ENCODE measurements at places on chromosomes 3 and 15.
A peak's percentile ranks its signal among the peaks of the same experiment; 100 is the strongest.

DNA sequence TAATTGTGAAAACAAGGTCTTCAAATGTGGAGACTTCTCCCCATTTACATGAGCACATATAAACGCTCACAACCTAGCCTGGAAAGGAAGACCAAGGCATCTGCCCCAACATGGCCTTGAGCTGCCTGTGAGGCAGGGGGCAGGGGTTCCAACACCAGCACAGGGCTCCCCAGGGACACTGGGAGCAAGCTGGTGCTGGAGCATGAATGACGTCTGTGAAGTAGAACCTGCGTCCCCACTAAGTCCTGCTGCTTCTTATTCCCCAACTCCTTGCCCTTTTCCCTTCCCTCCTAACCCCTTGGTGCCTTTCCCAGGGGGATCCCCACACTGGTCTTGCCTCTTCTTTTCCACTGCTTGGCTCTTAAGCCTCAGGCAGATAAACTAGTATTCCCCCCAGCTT is 93.1 kb downstream of the RBPMS2 start:
- no peak for DNase-seq

- no peak for DNase-seq
These were observed 29.5 kb downstream of the CMTM7 start for GRCh38 chr3:32421185-32421584.

- no peak for DNase-seq
These were observed 273.1 kb downstream of the FOXP1 start for GRCh38 chr3:71310359-71310979.

DNA sequence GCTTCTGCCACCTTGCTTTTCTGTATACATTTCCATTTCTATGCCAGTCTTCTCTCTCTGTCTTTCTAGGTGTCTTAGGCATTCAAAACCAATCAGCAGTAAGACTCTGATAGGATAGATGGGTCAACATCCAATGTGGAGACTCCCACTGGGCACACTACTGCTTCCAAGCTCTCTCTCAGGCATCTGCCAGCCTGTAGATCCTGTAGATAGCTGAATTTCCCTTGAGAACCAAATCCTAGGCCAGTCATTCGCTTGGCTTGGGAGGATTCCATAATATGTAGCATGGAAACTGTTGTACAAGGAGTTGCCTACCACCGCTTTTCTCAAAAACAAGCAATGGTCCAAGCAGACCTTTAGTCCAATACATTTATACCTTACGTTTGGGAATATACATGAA is 262.8 kb upstream of the RARB start:
- no peak for DNase-seq

- DNase-seq: no peak
These were observed 231.7 kb upstream of the ICE2 start for GRCh38 chr15:60710656-60711055.

GRCh38 chr3:80643421-80643820 is 875.6 kb upstream of the ROBO1 start:
- no peak for DNase-seq

GRCh38 chr3:197458179-197458707 is 97.5 kb downstream of the BDH1 start:
- DNase-seq: no peak

DNA sequence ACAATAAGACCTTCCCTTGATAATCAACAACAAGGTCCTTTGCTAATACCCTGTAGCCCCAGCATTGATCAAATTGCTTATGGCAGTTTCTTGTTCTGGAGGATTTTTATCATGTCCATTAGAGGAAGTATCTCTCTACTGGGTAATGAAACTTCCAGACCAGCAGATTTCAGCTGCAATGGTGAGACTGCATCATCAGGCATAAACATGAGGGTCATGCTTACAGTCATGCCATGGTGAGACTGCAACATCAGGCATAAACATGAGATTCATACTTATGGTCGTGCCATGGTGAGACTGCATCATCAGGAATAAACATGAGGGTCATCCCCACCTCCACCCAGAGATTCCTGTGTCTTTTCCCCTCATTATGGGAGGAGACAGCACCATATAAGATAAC is 129.0 kb upstream of the LIPC start:
- no peak for DNase-seq

- DNase-seq: no peak
These were observed 54.7 kb downstream of the ADAM10 start for GRCh38 chr15:58694641-58695398.

GRCh38 chr15:83356501-83357399 is 72.3 kb upstream of the BNC1 start:
- no peak for DNase-seq

DNA sequence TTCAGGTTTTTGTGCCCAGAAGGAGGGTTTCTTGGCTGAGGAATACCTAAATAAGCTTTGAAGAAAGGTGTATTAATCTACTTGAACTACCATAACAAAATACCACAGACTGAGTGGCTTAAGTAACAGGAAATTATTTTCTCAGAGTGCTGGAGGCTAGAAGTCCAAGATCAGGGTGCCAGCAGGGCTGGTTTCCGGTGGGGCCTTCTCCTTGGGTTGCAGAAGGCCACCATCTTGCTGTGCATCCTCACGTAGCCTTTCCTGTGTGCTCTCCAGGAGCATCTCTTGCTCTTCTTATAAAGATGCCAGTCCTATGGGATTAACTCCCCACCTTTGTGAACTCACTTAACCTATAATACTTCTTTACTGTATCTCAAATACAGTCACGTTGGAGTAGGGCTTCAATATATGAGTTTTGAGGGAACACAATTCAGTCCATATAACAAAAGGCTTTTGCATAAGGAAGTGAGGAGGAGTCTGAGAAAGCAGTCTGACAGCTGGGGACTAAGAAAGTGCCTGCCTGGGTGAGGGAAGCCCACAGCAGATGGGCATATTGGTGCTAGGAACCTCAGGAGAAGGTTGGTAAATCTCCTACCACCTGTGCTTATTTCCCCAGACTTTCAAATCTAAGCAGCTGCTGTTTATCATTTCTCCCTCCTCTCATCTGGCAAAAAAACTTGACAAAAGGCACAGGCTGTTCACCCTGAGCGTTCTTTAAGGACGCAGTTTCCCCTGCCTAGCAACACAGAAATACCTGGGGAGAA is 89.6 kb upstream of the CBLB start:
- DNase-seq: no peak

GRCh38 chr3:136258199-136258598 is 8.1 kb downstream of the PCCB start:
- no peak for DNase-seq

DNA sequence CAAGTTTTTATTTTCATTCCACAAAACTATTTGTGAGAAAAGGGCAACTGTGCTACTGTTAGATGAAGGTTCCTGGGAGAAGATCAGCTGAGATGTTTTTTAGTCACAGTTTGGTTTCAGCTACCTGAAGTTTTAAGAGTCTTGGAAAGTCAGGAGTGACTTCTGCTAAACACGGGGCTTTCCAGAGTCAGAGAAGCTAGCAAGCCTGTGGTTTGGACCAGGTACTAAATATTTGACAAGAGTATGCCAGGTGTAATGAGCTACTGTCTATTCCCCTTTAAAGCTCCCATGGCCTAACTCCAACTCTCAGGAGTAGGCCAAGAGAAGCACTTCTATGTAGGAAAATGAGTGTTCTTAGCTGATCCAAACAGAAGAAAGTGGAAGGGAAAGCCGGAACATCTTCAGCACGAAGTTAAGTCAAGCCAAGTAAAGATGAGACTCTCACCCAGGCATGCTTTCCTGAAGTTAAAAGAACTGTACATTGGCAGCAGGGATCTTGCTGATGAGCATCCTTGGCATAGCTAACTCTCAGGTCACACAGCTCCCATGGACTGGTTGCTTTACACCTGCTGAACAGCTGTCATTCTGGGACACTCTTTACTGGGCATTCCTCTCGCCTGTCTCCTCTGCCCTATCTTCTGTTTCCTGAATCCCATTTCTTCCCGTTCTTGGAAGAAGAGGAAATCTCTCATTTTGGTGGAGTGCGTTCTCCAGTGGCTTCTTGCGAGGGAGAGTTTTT is 22.5 kb downstream of the TM4SF18 start:
- no peak for DNase-seq

DNA sequence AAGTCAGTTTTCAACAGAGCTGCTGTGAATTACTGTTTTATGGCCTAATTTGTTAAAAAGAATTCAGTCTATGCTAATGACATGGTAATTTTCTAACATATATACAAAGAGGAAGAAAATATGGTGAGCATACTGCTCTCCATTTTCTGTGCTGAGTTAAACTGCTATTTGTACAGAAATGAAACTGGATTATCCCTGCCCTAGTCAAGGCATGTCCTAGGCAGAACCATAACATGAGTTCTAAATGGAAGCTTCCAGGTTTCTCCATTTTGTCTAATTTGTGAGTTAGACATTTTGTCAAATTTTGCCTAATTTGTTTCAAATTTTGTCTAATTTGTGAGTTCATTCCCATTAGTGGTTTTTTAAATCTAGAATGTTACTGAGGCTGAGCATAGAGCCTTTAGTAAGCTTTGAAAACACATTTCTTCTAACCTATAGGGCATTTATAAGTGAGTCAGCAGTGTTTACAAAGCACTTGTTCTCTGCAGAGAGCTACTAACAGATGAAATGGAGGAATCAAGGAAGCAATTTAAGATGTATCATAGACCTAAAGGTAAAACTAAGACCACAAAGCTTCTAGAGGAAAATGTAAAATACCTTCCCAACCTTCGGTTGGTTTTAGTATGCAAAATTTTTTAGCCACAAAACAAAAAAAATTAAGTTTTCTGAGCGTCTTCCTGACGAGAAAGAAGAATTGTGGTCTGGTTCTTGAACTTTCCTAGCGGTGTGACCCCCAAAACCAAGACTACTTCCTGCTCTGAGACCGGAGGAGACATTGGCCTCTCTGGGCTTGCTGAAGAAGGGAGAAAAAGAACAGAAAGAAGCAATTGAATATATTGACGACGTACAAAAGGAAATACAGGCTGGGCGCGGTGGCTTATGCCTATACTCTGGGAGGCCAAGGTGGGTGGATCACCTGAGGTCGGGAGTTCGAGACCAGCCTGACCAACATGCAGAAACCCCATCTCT is 9.8 kb downstream of the P2RY14 start:
- no peak for DNase-seq

DNA sequence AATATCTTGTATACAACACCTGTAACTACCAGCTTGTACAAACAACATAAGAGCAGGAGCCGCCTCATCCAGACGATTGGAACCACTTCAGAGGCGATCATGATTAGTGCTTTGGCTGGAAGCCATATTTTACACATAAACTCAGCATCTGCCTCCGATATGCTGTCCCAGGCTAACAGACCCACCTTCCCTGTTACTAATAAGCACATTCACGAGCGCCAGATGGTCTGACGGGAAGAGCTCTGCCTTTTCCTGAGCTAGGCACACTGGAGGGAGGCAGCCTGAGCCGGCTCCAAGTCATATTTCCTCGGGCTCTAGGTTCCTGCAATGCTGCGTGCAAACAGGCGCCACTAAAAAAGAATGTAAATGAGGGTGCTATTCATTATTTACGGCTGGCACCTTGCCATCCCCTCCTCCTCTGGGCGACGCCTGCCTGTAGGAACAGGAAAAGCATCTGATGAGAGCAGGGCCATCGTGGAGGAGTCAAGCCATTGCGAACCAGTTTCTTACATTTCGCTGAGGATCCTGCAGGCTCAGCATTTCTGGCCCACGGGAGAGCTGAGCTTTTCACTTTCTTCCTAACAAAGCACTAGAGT is 98.2 kb downstream of the ANXA2 start:
- peak; percentile 95 for DNase-seq

GRCh38 chr15:64623347-64623996 is 151.9 kb downstream of the RBPMS2 start:
- no peak for DNase-seq

DNA sequence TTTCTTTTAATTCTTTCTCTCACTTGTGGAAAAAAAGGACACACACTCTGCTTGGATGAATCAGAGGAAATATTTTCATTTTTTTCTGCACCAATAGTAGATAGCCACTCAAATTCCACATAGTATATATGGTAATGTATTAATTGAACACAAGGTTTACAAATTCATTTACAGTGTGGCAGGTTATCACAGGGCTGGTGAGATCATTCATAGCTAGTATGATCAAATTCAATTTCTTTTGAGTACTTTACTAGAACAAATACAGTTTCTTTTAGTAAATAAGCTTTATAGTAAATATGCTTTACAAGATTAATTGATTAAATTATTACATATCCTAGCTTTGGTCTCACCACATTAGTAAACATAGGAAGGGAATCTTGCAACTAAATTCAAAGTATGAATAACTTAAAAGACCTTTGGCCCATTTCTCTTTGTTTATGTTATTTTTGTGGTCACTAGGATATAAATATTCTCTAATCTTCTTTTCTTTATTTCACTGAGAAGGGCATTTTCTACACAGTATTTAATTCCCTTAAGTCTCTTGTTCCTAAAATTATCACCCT is 40.1 kb upstream of the PARP14 start:
- DNase-seq: no peak

DNA sequence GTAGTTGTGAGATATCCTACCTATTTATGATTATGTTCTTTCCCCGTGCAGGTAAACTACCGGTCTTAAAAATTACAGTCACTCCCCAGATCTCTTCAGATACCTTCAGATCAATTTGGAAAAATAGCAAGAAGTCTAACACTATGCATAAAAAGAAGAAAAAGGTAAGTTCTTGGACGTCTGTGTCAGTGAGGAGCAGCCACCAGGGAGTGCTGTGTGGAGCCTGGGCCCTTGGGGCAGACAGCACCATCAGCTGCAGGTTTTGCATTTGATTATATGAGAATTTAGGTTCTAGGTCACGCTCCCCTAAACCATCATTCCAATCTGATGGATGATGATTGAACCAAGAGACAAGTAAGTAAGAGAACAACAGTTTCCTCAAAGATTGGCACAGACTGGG is 8.9 kb upstream of the RNF7 start:
- no peak for DNase-seq

- no peak for DNase-seq
These were observed 78.1 kb downstream of the ZPLD1 start for GRCh38 chr3:102512734-102513504.

- peak; percentile 94 for DNase-seq
These were observed at the start of gene GMPS for GRCh38 chr3:155870133-155870944. TSS of gene GMPS (plus strand) at chr3:155870650. CDS start at chr3:155870871, 221 bp downstream.

DNA sequence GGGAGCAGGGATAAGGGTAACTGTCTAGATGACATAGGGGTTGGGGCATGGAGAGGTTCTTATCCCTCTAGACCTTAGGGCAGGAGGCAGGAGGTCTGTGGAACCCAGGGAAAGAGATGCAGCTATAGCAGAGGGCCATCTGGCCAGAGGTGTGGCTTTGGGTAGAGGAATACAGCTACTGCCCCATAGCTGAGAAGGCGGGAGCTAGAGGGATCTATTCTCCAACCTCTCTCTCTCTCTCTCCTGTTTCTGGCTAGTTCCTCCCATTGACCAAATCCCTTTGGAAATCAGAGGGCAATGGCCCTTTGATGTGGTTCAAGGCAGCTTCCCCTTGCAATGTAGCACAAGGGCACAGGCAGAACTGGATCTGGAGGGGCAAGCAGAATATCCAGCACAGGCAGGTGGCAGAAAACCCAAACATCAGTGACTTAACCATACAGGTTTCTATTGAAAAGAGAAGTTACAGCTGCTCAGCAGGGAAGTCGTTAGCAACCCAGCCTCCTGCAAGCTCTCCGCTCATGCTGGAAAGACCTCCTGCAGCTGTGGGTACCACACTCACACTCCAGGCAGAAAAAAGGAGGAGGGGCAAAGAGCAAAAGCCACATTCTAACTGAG is 22.3 kb upstream of the LMOD3 start:
- no peak for DNase-seq

GRCh38 chr3:139122221-139122581 is 77.5 kb upstream of the PRR23C start:
- no peak for DNase-seq

GRCh38 chr3:160400030-160400701 is 716 bp downstream of the SMC4 start:
- no peak for DNase-seq

Measured in NCI-H1417 treated with DMSO at 0.1 percent for 48 hours (cell line).